Peyer's patch (tissue), 4 donors: ENCODE measurements at places on chromosomes 7 and 10. TPM values are rescaled to one million over a fixed set of nuclear protein-coding genes. Genes with fewer than 3 reads are reported as not detected.

DNA sequence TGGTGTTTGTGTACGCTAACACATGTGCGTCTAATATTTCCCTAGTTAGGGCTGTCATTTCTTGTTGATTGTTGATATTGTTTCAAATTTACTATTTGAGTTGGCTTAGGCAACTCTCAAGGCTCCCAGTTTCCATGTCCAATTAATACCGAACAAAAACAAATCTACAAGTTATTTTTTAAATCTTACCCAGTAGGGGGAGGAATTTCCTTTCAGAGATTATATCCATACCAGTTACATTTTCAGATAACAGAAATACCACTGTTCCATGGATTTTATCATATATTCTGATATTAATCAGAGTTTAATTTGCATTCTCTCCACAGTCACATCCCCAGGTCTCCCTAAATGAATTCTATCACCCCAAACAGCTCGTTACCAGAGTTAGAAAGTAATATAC is 7.2 kb upstream of the AKR1B10 start:
- DNase-seq: no peak

DNA sequence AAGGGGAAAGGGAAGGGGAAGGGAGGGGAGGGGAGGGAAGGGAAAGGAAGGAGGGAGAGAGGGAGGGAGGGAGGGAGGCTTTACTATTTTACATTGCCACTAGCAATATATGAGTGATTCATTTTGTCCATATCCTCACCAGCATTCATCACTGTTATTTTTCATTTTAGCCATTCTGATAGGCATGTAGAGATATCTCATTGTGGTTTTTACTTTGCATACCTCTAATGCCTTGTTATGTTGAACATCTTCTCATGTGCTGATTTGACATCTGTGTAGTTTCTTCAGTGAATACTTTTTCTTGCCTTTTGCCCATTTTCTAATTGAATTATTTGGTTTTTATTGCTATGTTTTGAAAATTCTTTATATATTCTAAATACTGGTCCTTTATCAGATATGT is 52.7 kb downstream of the GCC1 start:
- DNase-seq: no peak

DNA sequence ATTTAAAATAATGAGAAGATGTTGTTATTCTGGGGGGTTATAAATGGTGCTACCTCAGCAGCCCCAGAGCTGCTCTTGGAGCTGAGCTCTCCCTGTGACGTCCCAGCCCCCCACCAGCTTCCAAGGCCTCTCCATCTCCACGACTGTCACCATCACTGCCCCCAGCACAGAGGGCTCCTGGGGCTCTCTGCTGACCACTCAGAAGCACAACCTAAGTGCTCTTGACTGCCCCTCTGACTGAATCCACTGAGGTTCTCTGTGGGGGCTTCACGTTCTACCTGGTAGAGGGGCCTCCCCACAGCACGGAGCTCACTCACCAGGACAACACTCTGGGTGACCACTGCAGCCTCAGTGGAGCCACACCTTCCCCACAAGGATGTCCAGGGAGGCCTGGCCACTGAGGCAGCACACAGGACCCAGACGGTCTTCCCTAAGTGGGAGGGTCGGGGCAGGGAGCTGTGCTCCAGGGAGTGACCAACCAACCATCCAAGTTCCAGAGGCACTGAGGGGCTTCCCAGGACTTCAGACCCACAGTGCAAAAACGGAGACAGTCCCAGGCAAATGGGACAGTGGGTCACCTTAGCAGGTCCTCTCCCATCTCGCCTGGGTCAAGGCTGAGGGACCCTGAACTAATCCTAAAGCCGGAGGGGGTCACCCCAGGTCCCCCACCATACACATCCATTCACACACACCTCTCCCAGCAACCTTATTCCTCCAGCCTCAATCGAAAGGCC is 121.0 kb upstream of the PPP2R2D start:
- no peak for DNase-seq

DNA sequence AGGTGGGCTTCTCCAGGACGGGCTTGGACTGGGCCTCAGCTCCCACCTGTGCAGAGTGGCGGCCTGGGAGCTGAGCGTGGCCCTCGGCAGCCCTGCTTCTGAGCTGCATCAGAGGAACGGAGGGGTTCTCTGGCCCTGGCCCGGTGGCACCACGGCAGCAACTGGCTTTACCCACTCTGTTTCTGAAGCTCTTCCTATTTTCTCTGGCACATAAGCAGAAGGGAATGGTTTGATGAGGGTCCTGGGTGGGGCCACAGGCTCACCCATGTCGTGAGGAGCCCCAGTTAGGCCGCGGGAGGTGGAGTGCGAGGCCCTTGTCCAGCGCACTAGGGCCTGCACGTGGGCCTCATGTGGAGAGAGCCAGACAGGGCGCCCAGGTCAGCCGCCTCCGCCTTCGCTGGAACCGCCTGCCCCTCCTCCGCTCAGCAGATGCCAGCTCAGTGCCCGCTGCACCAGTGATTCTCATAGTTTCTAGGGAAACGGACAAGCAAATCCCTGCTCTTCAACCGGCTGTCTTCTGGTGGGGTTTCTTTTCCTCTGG is 284.0 kb downstream of the CELF2 start:
- DNase-seq: no peak

DNA sequence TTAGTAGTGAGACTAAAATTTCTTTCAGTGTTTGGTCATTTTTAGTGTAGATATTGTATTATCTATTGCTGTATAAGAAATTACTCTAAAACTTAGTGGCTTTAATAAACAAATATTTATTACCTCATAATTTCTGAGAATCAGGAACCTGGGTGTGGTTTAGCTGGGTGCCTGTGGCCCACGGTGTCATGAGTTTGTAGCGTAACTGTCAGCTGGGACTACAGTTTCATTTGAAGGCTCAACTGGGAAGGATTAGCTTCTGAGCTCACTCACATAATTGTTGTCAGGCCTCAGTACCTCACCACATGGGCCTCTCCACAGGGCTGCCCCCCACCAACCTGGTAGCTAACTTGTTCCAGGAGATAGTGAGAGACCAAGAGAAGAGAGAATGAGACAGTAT is 98.5 kb downstream of the SRI start:
- no peak for DNase-seq

DNA sequence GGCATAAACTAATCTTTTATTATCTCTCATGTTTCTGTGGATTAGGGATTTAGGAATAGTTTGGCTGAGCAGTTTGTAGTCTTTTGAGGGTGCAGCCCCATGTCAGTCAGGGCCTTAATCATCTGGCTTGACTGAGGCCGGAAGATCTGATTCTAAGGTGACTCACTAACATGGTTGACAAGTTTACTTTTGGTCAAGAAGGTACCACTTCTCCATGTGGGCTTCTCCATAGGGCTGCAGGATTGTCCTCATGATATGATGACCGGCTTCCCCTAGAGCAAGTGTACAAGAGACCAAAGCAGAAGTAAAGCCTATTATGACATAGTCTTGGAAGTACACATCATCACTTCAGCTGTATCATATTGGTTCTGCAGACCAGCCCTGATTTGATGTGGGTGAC is 45.9 kb upstream of the OIT3 start:
- DNase-seq: no peak

EMX2 gene
- not detected for total RNA-seq

RHOBTB1 gene
- 5.1 TPM for total RNA-seq
